ENCODE measurements at places on chromosomes 6 and 20.

GRCh38 chr6:52399511-52400312 is 20.4 kb upstream of the EFHC1 start:
- DNase-seq: no peak

GRCh38 chr6:132261354-132261753 is 139.9 kb downstream of the MOXD1 start:
- DNase-seq: no peak

GRCh38 chr6:152136449-152136825 is 329.0 kb downstream of the ESR1 start:
- no peak for DNase-seq

- DNase-seq: no peak
These were observed 151.7 kb upstream of the CEP162 start for GRCh38 chr6:84379142-84379541.

- DNase-seq: no peak
These were observed 627 bp upstream of the RPP21 start for GRCh38 chr6:30344191-30344867.

Data from stimulated activated CD4-positive, alpha-beta T cell treated with anti-CD3 and anti-CD28 coated beads, Interleukin-1b, Interleukin-23, amount 100 ng/mL, for 24 hours (primary cell).